ENCODE measurements at places on chromosomes 7 and 10. TPM values are rescaled to one million over a fixed set of nuclear protein-coding genes. Genes with fewer than 3 reads are reported as not detected.

Gene NXPH1
- not detected for total RNA-seq

Gene ZNF365
- total RNA-seq: not detected

Gene TMEM236
- total RNA-seq: 41.8 TPM

Gene IDI2
- not detected for total RNA-seq

Gene SPDYE2B
- not detected for total RNA-seq

Gene ELFN1
- 0.32 TPM for total RNA-seq

Gene ASZ1
- total RNA-seq: not detected

Gene FAM25A
- total RNA-seq: not detected

Gene CAMK1D
- 21.4 TPM for total RNA-seq

Gene SLC16A9
- total RNA-seq: 0.80 TPM

Gene ANXA8
- total RNA-seq: 0.60 TPM

Gene MOGAT3
- total RNA-seq: 56.9 TPM

Gene CTAGE4
- total RNA-seq: 63.3 TPM

Gene MSS51
- total RNA-seq: 2.4 TPM

Gene NME8
- not detected for total RNA-seq

Gene FOXI2
- total RNA-seq: not detected

Gene CAMK2B
- total RNA-seq: 0.16 TPM

Gene BLNK
- 21.8 TPM for total RNA-seq

Gene HOXA6
- 19.9 TPM for total RNA-seq

Gene METTL27
- total RNA-seq: 6.0 TPM

Gene DCLRE1C
- total RNA-seq: 13.5 TPM

Gene MKLN1
- total RNA-seq: 59.9 TPM

Gene DCLRE1A
- 3.4 TPM for total RNA-seq

Gene GPR15LG
- total RNA-seq: 270 TPM

Gene CC2D2B
- total RNA-seq: 0.96 TPM

Gene MNX1
- 12.8 TPM for total RNA-seq

Gene GTF2IRD1
- 4.6 TPM for total RNA-seq

Gene APBB1IP
- total RNA-seq: 6.4 TPM

Gene NACAD
- 2.1 TPM for total RNA-seq

Gene ERVW-1
- total RNA-seq: not detected

Gene DEPP1
- 109 TPM for total RNA-seq

Gene GIMAP4
- 17.6 TPM for total RNA-seq

Gene DLG5
- total RNA-seq: 33.5 TPM

Gene ODAD2
- 0.48 TPM for total RNA-seq

Gene SFRP5
- 7.0 TPM for total RNA-seq

Gene SPRN
- not detected for total RNA-seq

Gene PLEKHS1
- 0.60 TPM for total RNA-seq

Gene BRAT1
- 120 TPM for total RNA-seq

Gene ABCB8
- 33.3 TPM for total RNA-seq

Gene KCNH2
- total RNA-seq: 22.4 TPM

Gene ORAI2
- total RNA-seq: 99.9 TPM

Gene JCAD
- 20.2 TPM for total RNA-seq
